ENCODE measurements at places on chromosomes 16 and 17.
A peak's percentile ranks its signal among the peaks of the same experiment; 100 is the strongest.

- no peak for DNase-seq
These were observed 82.4 kb upstream of the COX10 start for GRCh38 chr17:13986855-13987254.

DNA sequence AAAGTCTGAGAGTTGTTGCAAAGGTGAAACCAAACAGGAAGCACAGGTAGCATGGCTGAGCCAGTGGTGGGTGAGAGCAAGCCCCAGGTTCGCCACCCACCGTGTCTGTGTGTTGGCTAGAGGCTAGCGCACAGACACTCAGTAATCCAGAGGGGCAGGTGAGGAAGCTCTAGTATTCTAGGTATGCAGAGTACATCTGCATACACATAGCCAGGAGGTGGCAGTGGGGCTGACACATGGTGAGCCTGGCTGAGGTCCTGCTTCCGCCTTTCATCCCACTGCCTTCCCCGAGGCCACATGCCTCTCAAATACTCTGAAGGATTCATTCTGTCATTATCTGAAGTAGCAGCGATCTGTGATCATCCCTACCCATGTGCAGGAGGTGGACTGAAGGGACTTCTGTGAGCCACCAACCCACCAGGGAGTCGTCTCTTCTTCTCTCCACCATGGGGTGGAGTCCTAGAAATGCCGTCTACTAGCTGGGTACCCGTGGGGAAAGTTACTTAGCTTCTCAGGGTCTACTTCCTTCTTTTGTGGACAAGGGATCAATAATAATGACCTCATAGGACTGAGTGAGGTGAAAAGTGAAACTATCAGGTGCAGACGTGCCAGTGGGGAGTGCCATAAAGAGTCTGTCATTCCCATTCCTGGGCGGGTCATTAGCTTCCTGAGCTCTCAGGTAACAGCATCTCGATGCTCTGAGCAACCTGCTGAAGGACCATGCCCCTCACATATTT, 36.0 kb upstream of the ICAM2 start:
- no peak for DNase-seq

- no peak for DNase-seq
These were observed 420.4 kb downstream of the WWOX start for GRCh38 chr16:78519896-78520295.

GRCh38 chr17:80705988-80706387, 161.3 kb downstream of the RPTOR start:
- no peak for DNase-seq

DNA sequence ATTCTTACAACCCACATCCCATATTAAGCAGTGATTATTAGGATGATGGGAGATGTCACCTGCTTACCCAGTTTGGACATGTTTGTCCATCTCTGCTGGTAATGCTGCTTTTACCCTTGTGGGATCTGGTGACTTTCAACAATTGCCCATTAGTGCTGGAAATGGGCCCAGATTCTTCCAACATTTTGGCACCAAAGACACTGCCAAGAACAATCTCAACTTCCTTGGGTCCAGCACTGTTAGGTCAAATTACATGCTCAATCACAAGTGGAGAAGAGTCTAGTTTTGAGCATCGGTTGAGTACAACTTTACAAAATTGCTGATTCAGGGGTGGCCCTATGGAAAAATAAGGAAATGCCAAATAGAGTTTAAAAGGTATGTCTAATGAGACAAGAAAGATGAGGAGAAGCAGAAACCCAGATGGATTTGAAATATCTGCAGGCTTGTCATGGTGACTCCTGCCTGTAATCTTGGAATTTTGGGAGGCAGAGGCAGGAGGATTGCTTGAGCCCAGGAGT, 13.0 kb upstream of the ZFP3 start:
- no peak for DNase-seq

GRCh38 chr17:80068301-80069222, 32.1 kb downstream of the CCDC40 start:
- no peak for DNase-seq

DNA sequence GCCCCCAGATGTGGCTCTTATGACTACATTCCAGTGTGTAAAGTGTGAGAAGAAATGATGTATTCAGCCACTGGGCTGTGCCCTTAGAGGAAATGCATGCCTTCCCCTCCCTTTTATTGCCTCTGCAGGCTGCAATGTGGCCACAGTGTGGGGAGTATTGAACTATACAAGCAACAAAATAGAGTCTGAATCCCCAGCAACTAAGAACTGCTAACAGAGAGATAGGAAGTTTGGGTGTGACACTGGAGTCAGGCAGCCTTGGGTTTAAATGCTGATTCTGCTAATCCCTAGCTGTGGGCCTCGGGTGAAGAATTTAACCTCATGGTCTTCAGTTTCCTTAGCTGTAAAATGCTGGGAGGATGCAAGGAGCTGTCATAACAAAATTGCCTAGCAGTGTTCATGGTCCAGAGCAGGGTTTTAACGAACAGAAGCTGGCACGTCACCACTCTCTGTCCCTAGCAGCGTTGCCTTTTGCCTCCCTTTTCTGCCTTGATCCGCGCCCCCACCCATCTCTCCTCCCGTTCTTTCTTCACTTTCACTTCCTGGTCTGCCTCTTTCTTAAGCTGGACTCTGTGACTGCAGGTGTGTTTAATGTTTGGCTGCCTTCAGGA, 50.3 kb downstream of the KPNA2 start:
- DNase-seq, result no peak

DNA sequence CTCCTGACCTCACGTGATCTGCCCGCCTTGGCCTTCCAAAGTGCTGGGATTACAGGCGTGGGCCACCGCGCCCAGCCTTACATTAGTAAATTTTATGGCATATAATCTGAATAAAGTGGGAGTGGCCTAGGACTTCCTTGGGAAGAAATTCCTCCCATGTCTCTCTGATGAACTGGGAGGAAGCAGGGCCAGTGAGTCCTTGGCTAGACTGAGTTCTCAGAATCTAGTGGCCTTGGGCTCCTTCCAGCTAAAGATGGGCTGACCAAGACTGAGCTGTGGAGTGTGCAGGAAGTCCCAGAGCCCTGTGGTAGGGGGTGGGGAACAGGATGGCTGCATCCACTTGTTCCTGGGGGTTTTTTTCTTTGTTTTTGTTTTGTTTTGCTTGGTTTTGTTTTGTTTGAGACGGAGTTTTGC, 10.0 kb upstream of the NAGLU start:
- DNase-seq, result no peak

- DNase-seq, result no peak
These were observed 23.1 kb downstream of the MRC2 start for GRCh38 chr17:62650587-62650986.

DNA sequence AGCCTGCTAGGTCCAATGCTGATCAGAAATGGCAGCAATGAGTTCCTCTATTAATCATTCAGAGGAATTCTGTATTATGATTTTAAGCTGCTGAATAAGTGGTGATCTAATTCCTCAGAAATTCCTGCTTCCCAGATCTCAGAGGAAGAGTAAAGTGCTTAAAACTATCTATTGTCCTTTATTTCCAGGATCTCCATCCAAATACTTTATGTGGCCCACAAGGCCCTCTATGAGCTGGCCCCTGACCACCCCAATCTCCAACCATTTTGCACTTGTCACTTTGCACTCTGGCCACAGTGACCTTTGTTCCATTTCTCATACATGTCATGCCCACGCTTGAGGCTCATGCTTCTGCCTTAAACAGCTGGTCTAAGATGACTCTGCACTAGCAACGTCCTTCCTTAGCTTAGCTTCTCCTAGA, 93.7 kb downstream of the CA10 start:
- DNase-seq, result peak; percentile 6

DNA sequence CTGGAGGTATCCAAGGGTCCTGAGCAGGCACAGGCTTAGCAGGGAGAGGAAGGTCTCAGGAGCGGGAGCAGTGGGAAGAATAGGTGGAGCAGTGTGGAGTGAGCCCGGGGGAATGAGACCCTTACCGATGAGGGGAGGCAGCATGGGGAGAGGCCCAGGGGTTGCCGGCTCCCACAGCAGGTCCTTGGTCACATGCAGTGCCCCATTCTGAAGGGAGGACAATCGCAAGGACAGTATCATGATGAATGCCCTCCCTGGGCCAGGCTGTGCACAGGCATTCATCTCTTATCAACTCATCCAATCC, 3.3 kb downstream of the TAF1C start:
- DNase-seq, result no peak

DNA sequence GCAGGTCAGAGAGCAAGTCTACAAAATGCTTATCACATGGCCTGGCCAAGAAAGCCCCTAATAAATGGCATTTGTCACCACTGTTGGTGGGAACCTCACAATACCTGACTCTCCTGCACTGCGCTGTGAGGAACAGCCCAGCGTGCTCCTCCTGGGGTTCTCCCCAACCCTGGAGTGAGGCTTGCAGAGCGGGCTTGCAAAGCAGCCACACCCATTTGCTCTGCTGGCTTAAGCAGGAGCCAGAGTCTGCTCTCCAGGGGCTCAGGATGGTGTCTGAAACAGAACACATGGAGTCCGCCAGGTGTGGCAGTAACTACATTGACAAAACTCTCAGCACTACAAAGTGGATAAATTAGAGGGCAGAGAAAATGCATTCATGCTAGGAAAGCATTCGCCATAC, 331.0 kb upstream of the CCL2 start:
- DNase-seq, result no peak

DNA sequence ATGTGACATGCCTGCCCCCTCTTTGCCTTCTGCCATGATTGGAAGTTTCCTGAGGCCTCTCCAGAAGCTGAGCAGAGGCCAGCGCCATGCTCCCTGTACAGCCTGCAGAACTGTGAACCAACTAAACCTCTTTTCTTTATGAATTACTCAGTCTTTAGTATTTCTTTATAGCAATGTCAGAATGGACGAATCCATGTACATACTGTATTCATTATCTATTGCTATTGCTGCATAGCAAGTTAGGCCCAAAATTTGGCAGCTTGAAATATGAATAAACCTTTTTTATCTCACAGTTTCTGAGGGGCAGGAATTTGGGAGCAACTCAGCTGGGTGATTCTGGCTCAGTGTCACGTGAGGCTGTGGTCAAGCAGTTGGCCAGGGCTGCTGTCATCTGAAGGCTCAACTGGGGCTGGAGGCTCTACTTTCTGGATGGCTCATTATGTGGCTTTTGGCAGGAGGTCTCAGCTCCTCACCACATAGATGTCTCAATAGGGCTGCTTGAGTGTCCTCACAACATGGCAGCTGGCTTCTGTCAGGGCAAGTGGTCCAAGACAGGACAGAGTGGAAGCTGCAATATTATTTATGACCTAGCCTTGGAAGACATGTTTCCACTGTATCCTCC, 40.0 kb downstream of the SOCS1 start:
- no peak for DNase-seq

- no peak for DNase-seq
These were observed 4.5 kb downstream of the WIPI1 start for GRCh38 chr17:68452724-68453290.

DNA sequence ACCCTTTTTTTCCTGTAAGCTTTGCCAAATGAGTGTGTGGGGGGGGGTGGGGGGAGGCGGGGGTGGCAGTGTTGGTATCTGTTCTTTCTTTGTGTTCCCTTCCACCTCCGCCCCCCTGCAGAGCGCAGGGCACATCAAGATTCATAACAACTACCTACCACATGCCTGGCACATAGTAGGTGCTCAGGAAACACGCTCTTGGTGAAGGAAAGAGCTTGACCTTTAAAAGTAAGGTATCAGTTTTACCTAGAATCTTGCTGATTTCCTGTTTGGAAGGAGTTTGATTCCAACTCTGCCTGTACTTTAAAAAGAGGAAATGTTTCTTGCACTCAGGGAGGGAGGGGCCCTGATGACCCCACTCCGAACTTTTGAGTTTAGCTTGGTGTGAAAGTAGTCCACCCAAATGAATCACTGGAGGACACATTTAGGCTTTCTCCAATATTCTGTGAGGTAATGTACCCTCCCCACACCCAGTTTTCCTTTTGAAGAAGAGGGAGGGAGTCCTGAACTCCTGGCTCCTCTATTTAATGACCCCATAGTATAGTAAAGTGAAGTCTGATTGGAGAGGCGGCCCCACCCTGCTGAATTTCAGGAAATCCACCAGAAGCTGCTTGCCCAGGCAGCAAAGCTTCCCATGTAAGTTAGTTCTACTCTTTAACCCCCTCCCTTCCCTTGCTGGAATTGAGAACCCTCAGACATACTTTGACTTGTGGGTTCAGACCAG, 560 bp upstream of the FAM20A start:
- no peak for DNase-seq

DNA sequence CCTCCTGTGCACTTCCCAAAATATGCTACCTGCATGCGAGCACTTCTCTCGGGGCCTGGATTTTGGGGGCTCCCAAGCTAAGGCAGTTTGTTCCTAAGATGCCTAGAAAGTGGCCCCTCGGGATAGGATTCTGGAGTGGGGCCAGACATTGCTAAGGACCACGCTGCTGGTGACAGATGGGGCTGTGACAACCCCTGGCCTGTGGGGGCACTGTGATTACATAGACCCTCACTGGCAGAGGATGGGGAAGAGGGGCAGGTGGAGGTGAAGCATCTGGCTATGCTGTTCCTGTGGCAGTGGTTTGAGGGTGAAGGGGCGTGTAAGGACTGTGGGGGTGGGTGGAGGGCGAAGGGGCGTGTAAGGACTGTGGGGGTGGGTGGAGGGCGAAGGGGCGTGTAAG, 128.4 kb downstream of the ENGASE start:
- no peak for DNase-seq

DNA sequence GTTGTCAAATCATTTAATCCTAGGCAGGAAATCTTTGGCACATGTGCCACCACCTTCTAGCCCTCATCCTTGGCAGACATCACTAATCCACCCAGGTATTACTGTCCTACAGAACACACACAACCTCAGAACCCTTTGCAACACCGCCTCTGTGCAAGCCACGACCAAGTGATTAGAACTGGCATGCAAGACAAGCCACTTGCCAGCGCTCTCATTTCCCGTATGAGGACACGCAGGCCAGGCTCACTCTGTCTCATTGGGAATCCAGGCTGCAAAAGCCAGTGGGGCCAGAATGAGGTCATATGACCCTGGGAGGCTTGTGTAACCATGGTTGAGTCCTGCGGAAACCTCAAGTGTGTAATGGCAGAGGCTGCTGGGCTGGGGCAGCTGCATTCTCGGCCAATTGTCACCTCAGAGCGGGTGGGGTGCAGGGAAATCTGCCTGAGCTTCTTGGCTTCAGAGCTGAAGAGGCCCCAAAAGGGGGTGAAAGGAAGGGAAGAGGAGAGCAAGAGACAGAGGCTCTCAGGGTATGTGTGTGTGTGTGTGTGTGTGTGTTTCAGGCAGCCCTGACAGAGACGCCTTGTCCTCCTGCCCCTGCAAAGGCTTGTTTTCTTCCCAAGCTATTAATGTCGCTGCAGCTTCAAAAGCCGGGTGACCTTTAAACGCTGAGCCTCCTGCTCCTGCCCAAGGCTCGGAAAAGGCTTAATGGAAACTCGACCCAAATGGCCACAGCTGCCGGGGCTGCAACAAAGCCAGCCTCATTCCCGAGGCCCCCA, 43.2 kb upstream of the MRPS23 start:
- no peak for DNase-seq

DNA sequence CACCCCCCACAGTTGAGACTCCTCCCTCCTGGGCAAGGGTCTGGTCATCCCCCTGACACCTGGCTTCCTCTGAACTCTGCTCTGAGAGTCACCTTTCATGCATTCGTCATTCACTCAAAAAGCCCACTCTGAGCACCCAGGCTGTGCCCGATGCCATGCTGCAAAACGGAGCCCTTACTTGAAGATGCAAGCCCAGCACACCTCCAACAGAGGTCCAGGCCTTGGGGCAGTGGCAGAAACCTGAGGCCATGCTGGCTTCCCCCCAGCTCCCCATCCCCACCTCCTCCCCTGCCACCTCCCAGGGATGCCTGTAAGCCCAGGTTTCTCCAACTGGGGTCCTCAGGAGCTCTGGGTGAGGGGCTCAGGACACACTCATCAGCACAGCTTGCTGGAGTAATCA, 67.7 kb upstream of the TNRC6C start:
- no peak for DNase-seq

GRCh38 chr16:68607443-68607842, 37.7 kb upstream of the CDH3 start:
- no peak for DNase-seq
